PC-3 (cell line): ENCODE measurements at places on chromosomes 3 and 15. TPM values are rescaled to one million over a fixed set of nuclear protein-coding genes. Genes with fewer than 3 reads are reported as not detected.
A peak's percentile ranks its signal among the peaks of the same experiment; 100 is the strongest.

- no peak overlapping the region for H3K27ac ChIP-seq
- no peaks in the 10 kb centered on the region for H3K4me1 ChIP-seq
- H3K27me3 ChIP-seq: peaks cover 30% of the 10 kb centered on the region
- no peak overlapping the region for H3K4me3 ChIP-seq
These were observed 267.5 kb upstream of the CHRM5 start for GRCh38 chr15:33700695-33701303.

The CHST13 gene
- not detected in 2 replicates for total RNA-seq

The UROC1 gene
- total RNA-seq: not detected in 2 replicates

- no peak for DNase-seq
- H3K27me3 ChIP-seq: peaks cover 10% of the 10 kb centered on the region; the same call in 1 of the 2 replicates
- 0 out of 2 replicates have a peak, but pooled peaks cover 3% of the 10 kb centered on the region for H3K4me1 ChIP-seq
- no peaks in the 10 kb centered on the region for H3K36me3 ChIP-seq
- H3K27ac ChIP-seq: no peak overlapping the region
These were observed 138.5 kb downstream of the GABRB3 start for GRCh38 chr15:26634319-26634718.

- DNase-seq: peak; percentile 91
- no peaks in the 10 kb centered on the region for H3K27me3 ChIP-seq
- H3K36me3 ChIP-seq: no peaks in the 10 kb centered on the region
- H3K4me1 ChIP-seq: peaks cover 46% of the 10 kb centered on the region
- H3K4me3 ChIP-seq: no peak overlapping the region
These were observed 25.9 kb downstream of the GALNT15 start for GRCh38 chr3:16200411-16200810.

GRCh38 chr3:43061101-43061895 lies 44.6 kb downstream of the POMGNT2 start:
- no peaks in the 10 kb centered on the region for H3K27me3 ChIP-seq
- no peaks in the 10 kb centered on the region for H3K36me3 ChIP-seq
- no peaks in the 10 kb centered on the region for H3K4me1 ChIP-seq
- H3K4me3 ChIP-seq: no peak overlapping the region
- DNase-seq: no peak
- no peak overlapping the region for H3K27ac ChIP-seq

The GABRB3 gene
- 4.5 and 6.1 TPM in 2 replicates for total RNA-seq

DNA sequence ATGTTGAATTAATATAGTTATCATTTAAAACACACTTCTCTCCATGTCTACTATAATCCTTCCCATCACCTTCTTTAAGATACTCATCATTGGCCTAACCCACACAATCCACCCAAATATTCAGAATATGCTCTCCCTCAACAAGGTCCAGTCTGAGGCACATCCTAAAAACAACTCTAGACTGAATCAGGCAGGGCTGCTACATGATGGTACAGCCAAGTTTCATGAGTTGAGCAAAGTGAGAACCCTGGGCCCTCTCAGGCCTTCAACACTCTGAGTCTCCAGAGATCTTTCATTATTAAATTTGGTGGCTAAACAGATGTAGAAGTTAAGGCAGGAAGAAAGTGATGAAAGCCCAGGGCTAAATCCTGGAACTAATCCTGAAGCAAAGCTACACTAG lies 16.2 kb downstream of the ZNF148 start:
- no peaks in the 10 kb centered on the region for H3K27me3 ChIP-seq
- no peak overlapping the region for H3K27ac ChIP-seq
- H3K4me3 ChIP-seq: no peak overlapping the region

GRCh38 chr15:60074181-60074885 lies 70.2 kb downstream of the FOXB1 start:
- peak; percentile 63 for DNase-seq
- no peaks in the 10 kb centered on the region for H3K36me3 ChIP-seq
- no peak overlapping the region for H3K27ac ChIP-seq
- no peak overlapping the region for H3K4me3 ChIP-seq
- no peaks in the 10 kb centered on the region for H3K27me3 ChIP-seq
- H3K4me1 ChIP-seq: peaks cover 21% of the 10 kb centered on the region

The ISLR2 gene
- 0.22 TPM in 1 of 2 replicates, not detected in the other for total RNA-seq

The SCAMP5 gene
- total RNA-seq: 7.0 and 9.0 TPM in 2 replicates

- no peak overlapping the region for H3K27ac ChIP-seq
- H3K4me3 ChIP-seq: no peak overlapping the region
- no peaks in the 10 kb centered on the region for H3K36me3 ChIP-seq
- no peak for DNase-seq
These were observed 596.6 kb downstream of the GBE1 start for GRCh38 chr3:81164806-81165205.

DNA sequence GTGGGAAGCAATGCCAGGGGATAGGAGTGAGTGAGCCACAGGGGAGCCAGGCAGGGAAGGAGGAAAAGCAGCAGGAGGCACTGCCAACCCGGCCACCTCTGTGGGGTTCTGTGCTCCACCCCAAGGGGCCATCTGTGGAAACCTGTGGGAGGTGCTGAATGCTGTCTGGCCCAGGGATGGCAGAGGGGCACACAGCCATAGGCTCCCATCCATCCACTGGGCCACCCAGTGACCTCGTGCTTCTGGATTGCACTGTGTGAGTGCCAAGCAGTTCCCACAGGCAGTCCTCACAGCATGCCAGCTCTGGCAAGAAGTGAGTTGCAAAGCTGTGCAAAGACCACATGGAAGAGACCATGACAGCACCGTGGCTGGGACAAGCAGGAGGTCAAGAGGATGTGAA lies 27.5 kb downstream of the DNAJB8 start:
- no peaks in the 10 kb centered on the region for H3K27me3 ChIP-seq
- no peak overlapping the region for H3K4me3 ChIP-seq
- no peak for DNase-seq
- H3K36me3 ChIP-seq: no peaks in the 10 kb centered on the region

- peak; percentile 24 for DNase-seq
- no peak overlapping the region for H3K4me3 ChIP-seq
- H3K36me3 ChIP-seq: no peaks in the 10 kb centered on the region
- no peaks in the 10 kb centered on the region for H3K4me1 ChIP-seq
- no peaks in the 10 kb centered on the region for H3K27me3 ChIP-seq
- H3K27ac ChIP-seq: no peak overlapping the region
These were observed 391.2 kb upstream of the NECTIN3 start for GRCh38 chr3:110680450-110680849.

GRCh38 chr3:133135306-133135705 lies 97.1 kb downstream of the TMEM108 start:
- peaks cover 11% of the 10 kb centered on the region; the same call in 1 of the 2 replicates for H3K27me3 ChIP-seq
- H3K36me3 ChIP-seq: no peaks in the 10 kb centered on the region
- DNase-seq: no peak
- H3K27ac ChIP-seq: no peak overlapping the region
